ENCODE measurements at places on chromosomes 11 and 22.

DNA sequence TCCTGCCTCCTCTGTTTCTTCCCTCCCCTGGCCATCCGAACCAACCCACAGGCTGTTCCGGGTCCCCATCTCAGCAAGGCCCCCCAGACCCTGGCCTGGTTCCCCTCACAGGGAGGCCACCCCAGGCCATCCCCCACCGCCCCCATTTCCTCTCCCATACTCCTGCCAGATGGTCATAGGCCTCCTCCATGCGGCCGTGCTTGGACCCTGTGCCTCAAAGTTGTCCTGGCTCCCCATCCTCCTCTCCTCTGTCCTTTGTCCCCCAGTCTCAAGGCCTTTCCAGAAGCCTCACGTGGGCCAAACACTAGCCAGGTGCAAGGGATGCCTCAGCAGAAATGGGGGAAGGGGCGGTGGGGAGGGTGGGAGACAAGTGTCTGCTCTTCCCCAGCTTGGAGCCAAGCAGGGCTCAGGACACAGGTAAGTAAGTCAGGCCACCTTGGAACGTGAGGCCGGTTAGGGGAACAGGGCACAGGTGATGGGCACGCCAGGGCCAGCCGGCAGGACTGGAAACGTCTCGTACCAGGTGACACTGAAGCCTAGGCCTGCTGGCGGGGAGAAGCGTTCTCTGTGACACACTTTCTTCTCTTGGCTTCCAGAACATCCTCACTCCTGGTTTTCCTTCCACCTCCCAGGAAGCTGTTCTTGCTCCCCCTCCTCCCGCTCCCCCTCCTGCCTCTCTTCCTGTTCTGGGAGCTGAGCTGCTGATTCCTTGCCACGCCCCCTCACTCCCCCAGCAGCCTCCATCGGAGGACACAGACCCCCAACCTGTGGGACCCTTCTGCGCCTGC, 31.5 kb upstream of the SLC22A12 start:
- no peak for DNase-seq

- no peak for DNase-seq
Observed at GRCh38 chr11:107263844-107264563, 193.6 kb downstream of the CWF19L2 start.

- peak; percentile 10 for DNase-seq
Observed at GRCh38 chr11:35798423-35798822, 135.8 kb downstream of the TRIM44 start.

DNA sequence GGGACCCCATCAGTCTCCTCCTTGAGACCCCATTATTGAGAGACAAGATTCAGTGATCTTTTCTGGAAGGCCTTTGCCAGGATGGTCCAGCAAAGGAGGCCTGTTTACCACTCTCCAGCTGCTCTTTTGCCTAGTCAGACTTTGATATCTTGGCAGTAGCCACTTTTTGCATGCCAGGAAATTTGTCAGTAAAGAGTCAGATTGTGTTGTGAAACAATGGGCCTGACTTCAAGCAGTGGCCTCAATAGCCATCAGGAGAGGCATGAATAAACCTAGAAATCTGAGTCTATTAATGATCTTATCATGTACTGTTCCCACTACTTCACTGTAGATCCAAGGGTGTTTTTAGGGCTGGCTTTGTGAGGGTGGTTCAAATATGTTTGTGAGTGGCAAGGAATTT, 479.4 kb downstream of the JRKL start:
- DNase-seq, result peak; percentile 80

GRCh38 chr11:65794570-65795510, 8.0 kb downstream of the OVOL1 start:
- DNase-seq, result no peak

All from amniotic epithelial cell (primary cell).